Spleen (tissue), 13 donors: ENCODE measurements at places on chromosomes 2 and 18. TPM values are rescaled to one million over a fixed set of nuclear protein-coding genes. Genes with fewer than 3 reads are reported as not detected.
A peak's percentile ranks its signal among the peaks of the same experiment; 100 is the strongest.

DNA sequence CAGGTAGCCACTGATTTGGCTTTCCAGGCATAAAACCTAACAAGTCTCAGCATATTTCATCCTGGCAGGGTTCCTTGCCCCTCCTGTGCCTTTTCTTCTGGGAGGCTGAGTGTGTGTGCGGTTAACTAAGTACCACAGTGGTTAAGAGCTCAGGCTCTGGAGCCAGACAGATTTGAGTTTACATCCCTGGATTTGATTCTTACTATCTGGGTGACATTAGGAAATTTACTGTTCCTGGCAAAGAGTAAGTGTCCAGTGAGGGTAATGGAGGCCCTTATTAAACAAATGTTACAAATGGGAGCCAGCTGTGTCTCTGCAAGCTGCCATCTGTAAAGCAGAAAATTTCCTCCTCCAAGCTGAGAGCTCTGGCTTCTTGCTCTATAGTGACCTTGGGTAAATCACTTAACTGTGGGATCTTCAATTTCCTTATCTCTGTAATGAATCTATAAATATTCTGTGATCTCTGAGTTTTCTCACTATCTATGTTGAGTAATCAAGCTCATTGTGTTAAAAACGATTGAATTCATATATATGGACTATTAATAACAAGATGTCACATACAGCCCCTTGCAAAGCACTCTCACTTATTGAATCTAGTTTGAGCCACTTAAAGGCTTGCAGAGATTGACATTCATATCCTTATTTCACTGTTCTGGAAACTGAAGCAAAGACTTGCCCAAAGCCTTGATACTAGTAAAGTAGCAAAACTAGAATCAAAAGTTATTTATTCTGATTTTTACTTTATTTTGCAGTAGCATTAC, 6.5 kb upstream of the COBLL1 start:
- no peak for DNase-seq

The CENPA gene
- 0.80 TPM for polyA plus RNA-seq

DNA sequence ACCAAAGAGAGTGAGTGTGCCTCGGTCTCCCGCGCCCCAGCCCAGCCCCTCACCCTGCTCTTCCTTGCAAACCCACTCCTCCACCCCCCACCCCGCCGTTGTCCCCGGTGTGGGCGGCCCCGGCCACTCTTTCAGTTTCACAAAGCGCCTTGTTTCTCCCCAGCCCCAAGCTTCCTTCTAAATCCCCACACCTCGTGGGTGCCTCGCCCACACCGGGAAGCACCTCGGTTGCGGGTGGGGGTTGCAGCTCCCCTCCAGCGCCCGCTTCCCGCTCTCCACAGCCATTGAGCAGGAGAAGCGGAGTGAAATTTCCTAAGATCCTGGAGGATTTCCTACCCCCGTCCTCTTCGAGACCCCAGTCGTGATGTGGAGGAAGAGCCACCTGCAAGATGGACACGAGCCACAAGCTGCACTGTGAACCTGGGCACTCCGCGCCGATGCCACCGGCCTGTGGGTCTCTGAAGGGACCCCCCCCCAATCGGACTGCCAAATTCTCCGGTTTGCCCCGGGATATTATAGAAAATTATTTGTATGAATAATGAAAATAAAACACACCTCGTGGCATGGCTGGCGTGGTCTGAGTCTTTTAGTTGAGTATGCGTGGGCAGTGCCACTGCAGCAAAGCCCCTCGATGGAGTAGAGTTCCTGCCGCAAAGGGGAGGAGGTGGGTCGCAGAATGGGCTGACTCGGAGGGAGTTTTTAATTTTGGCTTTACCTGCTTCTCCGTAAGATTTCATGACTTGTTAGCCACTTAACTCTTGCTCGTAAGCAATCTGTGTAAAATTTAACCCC, 848 bp downstream of the TMSB10 start:
- DNase-seq: peak; percentile 93

DNA sequence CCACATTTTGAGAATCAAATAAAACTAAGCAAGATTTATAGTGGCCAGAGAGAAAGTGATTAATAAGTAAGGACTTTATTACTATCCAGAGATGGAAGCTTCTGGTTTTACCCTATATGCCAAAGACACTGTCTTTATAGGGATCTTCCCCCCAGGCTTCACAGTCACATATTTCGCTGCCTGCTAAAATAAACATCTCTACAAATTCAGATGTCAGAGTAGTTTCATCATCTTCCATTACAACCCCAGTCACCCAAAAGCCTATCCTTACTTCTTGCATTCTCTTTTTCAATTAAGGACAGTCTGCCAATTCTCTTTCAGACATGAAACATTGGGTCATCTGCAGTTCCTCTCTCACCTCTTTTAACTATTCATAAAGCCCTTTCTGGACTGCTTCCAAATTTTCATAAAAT, 28.3 kb downstream of the CREB1 start:
- DNase-seq: no peak

GRCh38 chr2:127365211-127365643, 22.5 kb downstream of the MAP3K2 start:
- DNase-seq: no peak

DNA sequence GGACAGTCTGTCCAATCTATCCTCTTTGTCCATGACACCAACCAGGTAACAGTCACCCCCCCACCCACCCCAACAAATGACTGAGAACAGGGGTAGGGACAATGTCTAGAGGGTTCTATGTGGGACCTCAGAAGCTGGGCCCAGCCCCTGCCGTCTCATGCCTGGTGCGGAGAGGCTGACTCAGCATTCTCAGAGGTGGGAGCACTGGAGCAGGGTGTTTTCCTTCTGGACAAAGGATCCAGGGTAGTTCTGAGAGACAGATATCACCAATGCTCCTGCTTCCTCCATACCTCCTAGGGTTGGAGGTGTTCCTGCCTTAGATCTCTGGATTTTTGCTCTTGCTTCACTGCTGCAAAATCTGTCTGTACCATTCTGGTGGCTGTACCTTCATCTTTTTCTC, 33.9 kb upstream of the SP100 start:
- DNase-seq: no peak

The LIPG gene
- 0.11 TPM for polyA plus RNA-seq

The COLEC11 gene
- polyA plus RNA-seq: 3.2 TPM

GRCh38 chr2:28640260-28640907, 111.2 kb upstream of the PPP1CB start:
- DNase-seq: no peak

The ITGA4 gene
- polyA plus RNA-seq: 17.3 TPM

DNA sequence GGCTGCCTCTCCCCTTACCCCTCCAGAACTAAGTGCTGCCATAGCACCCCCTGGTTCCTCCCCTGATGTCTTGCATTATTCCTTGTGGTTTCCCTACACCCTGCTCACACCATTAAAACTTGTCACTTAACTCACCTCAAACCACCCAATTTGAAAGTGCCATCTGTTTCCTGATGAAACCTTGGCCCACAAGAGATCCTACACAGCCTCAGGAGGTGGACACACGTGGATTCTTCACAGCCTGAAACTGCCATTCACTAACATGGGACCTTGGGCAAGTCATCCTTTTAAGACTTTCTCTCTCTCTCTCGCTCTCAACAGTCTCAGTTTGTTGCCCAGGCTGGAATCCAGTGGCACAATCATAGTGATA, 27.5 kb upstream of the FAM124B start:
- no peak for DNase-seq

GRCh38 chr2:150154308-150154797, 333.1 kb downstream of the RND3 start:
- no peak for DNase-seq

GRCh38 chr2:140737006-140737405, 1393.8 kb downstream of the LRP1B start:
- DNase-seq: no peak

DNA sequence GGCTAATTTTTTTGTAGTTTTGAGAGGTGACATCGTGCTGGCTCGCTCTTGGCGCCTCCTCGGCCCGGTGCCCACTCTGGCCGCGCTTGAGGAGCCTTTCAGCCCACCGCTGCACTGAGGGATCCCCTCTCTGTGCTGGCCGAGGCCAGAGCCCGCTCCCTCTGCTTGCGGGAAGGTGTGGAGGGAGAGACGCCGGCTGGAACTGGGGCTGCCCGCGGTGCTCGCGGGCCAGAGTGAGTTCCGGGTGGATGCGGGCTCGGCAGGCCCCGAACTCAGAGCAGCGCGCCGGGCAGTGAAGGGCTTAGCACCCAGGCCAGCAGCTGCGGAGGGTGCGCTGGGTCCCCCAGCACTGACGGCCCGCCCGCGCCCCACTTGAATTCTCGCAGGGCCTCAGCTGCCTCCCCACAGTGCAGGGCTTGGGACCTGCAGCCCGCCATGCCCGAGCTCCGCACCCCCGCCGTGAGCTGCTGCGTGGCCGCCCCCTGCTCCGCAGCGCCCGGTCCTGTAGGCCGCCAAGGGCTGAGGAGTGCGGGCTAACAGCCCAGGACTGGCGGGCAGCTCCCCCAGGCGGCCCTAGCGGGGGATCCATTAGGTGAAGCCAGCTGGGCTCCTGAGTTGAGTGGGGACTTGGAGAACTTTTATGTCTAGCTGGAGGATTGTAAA, 113.2 kb upstream of the ZSWIM2 start:
- no peak for DNase-seq

The G6PC2 gene
- polyA plus RNA-seq: not detected

- peak; percentile 92 for DNase-seq
Observed at GRCh38 chr2:127591221-127591923, 54.6 kb upstream of the GPR17 start.

- DNase-seq: no peak
Observed at GRCh38 chr18:2526329-2526728, 45.0 kb downstream of the METTL4 start.

DNA sequence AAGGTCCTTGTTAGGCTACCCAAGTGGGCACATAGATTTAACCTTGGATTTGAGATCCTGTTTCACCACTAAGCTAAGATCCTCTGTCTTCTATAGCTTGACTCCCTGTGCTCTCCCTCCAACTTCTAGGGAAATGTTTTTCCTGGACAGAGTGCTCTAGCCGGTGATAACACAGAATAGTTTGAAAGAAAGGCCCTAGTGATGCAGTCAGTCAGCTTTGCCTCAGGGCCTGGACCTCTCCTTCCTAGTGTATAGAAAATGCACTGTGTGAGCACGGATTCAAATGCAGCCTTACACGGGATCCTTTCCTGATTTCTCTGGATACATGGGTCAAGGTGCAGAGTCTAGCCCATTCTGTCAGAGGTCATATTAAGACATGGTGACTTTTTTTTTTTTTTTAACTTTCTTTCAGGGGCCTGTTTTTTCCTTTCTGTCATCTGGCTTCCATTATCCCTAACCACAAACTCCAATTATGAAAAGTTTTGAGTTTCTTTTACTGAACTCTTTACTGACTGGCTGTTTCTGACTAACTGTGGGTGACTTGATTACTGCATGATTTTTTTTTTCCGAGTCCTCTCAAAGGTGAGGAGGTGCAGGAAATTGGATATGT, 122.6 kb downstream of the LRP1B start:
- no peak for DNase-seq

DNA sequence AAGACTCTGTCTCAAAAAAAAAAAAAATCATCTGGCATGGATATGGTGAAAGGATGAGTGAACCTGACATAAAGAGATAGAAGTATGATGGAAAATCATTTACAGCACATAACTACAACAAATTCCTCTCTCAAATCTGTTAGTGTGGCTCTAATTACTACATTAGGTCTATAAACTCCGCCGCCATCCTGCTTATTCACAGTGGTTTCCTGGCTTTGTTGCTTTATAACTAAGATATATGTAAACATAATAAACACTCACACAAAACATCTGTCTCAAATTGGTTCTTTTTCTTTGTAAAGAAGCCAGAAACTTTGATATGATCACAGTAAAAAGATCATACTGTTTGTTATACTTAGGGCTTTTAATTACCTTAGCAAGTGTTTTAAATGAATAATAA, 412.6 kb upstream of the FAM98A start:
- DNase-seq: no peak

GRCh38 chr2:54240515-54241469, 15.2 kb downstream of the TSPYL6 start:
- no peak for DNase-seq

- no peak for DNase-seq
Observed at GRCh38 chr2:149143734-149144133, 105.2 kb downstream of the LYPD6B start.

DNA sequence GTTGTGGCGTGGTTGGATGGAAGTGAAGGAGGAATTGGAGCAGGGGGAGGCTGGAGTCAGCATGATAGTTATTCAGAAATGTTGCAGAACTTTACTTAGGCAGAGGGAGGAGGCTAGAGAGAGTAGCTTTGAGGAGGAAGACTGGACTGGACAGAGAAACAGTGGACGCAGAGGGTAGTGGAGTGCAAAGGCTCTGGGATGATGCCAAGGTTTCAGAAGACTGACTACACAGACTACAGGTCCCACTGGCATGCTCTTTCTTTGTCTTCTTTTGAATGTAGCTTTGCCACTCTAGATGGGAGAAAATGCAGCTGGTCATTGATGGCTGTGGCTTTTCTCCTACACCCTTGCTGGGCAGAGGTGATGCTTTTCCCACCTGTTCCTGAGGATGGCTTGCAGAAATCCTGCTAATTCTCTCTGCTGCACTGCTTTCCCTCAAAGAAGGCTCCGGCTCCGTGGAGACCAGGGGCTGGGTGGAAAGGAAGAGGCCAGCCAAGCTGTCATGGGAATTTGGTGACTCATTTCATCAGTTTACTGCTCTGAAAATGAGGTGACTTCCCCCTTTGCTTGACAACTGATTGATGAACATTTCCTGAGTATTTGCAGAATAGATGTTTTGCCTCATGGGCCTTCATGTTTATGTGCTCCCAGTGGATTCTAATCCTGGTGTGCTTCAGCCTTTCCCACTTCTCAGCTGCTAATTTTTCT, 42.4 kb downstream of the MEIS1 start:
- DNase-seq: no peak

- DNase-seq: peak; percentile 81
Observed at GRCh38 chr2:183078464-183079138, at the start of gene DUSP19. TSS of gene DUSP19 (plus strand) at chr2:183078747. CDS start at chr2:183078934, 187 bp downstream.

The ANKRD30BL gene
- 0.26 TPM for polyA plus RNA-seq

- DNase-seq: peak; percentile 71
Observed at GRCh38 chr18:48139431-48140347, 209.2 kb upstream of the SMAD2 start.

The ZC3H15 gene
- 38.2 TPM for polyA plus RNA-seq

- no peak for DNase-seq
Observed at GRCh38 chr2:177772529-177772928, 300.0 kb downstream of the PDE11A start.

GRCh38 chr2:190186238-190186637, 123.7 kb upstream of the MSTN start:
- no peak for DNase-seq

- no peak for DNase-seq
Observed at GRCh38 chr2:108884619-108885018, 98.0 kb downstream of the CCDC138 start.

DNA sequence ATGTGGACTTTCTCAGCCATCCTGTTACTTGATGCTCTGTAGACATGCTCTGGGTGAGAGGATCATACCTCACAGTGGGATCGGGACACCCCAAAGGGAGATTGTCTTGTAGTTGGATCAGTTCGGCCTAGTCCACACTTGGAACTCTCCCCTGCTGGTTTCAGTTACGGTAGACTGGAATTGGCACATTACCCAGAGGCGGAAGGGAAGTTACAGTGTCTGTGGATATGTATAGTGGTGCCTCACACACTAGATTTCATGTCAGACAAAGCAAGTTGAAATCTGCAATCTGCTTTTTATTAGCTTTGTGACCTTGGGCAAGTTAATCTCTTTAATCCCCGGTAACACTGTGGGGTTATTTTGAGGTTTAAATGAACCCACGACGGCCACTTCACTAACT, 16.2 kb upstream of the CTAGE1 start:
- no peak for DNase-seq
